ENCODE measurements at places on chromosomes 12 and 14.

GRCh38 chr14:66745078-66745477 lies 237.1 kb downstream of the GPHN start:
- DNase-seq, result no peak

DNA sequence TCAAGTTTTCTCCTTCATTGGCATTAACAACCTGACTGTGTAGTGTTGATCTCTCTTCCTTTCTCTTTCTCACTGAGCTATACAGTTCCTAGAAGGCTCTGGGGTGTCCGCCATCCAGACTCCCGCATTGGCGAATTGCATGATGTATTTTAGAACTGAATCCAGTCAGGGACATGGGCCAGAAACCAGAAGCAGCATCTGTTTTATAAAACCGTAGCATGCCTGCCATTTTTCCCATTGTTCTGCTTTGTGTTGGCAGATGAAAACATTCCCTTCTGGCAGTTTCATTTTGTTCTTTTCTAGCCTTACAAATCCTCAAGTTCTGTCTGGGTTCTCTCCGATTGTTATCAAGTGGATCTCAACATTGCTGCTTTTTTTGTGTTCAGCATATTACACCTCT lies 268.3 kb upstream of the SEL1L start:
- DNase-seq, result no peak

- no peak for DNase-seq
These were observed 73.6 kb downstream of the SRGAP1 start for GRCh38 chr12:63917864-63918799.

DNA sequence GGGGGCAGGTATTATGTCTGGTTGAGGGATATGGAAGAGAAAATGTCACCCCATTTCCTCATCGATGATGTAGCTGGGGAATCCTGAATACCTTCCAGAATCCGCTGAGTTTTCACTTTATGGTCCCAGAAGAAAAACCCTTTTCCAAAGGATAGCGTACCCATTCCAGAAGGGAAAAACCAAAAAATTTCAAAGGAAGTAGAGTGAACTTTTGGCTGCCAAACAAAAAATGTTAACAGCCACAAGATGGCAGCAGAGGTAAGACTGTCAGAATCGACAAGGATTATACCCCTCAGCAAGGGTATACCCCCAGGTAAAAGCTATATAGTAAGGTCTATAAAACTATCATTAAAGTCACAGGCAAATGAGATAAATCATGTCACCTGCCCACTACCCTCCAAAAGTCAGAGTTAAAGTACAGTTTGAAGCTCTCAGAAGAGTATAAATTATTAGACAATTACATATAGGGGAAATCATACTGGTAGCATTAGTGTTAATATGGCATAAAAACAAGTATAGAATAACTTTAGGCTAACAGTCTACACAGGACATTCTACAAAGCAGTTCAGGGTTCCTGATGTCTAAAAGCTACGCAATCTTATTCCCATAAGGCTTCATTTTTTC lies 18.0 kb downstream of the ACIN1 start:
- DNase-seq, result no peak

DNA sequence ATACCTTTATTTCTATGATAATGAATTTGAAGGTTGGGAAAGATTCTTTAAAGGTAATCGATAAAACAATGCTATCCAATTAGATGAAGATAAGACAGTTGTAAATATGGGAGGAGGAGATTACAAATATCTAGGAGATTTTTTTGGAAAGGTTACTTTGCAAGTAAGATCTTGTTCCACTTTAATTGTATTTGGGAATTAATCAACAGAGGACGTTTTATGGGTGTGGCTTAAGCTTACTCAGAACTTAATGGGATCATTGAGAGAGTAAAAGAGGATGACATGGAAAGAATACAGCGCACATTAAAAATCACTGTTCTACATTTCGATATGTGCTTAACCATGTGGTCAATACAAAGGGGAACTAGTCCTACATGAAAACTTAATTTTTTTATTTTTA lies 3.5 kb upstream of the LRIG3 start:
- DNase-seq, result no peak

Measured in activated CD4-positive, alpha-beta T cell treated with anti-CD3 and anti-CD28 coated beads for 24 hours (primary cell).